ENCODE measurements at places on chromosomes 16 and 17. TPM values are rescaled to one million over a fixed set of nuclear protein-coding genes. Genes with fewer than 3 reads are reported as not detected.

PMFBP1 gene
- 0.42 TPM for total RNA-seq

P3H4 gene
- total RNA-seq, result 12.0 TPM

- DNase-seq, result no peak
These were observed 4.9 kb downstream of the ASGR2 start for GRCh38 chr17:7109461-7110322.

DNA sequence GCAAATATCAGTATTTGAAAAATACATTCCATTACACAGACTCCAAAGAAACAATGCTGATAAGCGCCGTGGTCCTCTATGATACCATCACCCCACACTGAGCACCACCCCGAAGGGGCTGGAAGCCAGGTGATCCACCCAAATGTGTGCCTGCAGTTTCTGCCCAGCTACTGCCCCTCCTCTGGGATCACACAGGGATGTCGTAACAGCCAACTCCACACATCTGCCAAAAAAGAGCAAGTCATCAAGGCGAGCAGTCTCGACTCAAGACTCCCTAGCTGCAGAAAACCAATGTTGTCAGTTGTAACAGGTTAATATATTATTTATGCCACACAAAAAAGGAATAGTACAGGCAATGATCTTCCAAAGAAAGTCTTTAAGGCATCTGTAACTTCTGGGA is 21.0 kb downstream of the CYB5D2 start:
- peak; percentile 34 for DNase-seq

DNA sequence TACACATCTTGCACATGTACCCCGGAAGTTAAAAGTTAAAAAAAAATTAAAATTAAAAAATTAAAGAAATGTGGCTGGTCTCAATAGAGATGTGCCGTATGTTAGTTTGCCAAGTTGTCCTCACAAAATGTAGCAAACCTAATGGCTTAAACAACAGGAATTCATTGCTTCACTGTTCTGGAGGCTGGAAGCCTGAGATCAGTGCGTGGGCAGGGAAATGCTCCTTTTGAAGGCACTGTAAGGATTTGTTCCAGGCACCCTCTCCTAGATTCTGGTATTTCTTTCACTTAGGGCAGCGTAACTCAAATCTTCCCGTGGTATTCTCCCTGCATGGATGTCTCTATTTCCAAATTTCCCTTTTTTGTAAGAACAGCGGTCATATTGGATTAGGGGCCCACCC is 32.7 kb upstream of the MON1B start:
- DNase-seq, result peak; percentile 28

GRCh38 chr16:58367252-58367651 is 25.0 kb upstream of the GINS3 start:
- no peak for DNase-seq

GRCh38 chr16:54426553-54426849 is 139.9 kb upstream of the IRX3 start:
- DNase-seq, result no peak

DNA sequence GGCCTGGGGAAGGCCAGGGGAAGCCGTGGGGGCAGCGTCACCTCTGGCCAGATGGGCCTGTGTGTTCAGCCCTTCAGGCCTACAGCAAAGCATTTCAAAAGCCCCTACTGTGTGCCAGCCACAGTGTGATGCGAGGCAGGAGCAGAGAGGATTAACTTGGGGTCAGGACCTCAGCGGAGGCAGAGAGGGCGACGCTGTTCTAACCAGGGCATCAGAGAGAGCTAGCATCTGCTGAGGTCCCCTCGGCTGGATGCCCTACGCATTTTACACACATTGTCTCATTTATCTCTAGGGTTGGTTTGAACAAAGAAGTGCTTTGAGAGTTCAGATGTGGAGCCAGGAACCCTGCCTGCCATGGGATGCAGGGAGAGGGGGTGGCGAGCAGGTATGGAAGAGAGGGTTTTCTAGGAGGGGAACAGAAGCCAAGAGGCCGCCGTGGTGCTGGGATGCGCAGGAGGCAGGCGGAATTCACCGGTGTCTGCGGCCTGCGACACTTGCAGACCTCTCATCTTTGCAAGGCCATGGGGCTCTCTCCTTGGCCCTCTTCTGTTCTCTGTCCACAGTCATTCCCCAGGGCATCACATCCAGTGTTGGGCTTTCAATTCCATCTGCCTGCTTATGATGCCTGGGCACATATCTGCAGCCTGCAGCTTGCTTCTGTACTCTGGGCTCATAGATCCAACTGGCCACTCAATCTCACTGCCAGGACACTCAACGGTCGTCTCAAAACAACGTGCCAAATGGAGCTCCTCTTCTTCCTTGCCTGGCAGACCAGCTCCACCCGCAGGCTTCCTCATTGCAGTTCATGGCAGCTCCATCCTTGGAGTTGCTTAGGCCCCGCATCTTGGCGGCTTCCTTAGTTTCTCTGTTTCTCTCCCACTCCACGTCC is 8.1 kb upstream of the NKD1 start:
- no peak for DNase-seq

DNA sequence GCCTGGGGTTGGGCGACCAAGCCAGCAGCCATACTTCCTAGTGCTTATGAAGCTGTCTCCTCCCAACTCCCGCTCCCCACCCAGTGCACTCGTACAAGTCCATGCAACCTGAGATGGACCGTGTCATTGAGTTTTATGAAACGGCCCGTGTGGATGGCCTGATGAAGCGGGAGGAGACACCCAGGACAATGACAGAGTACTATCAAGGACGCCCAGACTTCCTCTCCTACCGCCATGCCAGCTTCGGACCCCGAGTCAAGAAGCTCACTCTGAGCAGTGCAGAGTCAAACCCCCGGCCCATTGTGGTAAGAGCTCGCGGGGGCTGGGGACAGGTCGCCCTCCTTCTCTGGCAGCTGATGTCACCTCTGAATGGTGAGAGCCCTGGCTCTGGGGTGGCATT is 11.0 kb upstream of the KATNB1 start:
- DNase-seq, result no peak

DNA sequence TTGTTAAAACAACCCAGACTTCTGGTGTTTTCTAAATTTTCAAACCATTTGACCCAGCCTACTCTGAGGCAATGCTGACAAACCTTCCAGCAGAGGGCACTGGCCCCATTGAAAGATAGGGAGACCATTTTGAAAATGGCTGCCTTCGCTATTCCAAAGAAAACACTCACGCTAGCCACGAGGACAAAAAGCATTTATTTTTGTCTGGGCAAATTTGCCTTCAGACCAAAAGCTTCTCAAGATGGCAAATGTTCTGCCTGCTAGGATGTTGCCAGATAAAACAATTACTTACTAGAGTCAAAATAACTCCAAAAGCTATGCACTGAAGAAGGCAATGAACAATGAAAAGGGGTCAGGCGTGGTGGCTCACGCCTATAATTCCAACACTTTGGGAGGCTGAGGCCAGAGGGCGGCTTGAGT is 296.7 kb upstream of the IRX5 start:
- peak; percentile 62 for DNase-seq

DNA sequence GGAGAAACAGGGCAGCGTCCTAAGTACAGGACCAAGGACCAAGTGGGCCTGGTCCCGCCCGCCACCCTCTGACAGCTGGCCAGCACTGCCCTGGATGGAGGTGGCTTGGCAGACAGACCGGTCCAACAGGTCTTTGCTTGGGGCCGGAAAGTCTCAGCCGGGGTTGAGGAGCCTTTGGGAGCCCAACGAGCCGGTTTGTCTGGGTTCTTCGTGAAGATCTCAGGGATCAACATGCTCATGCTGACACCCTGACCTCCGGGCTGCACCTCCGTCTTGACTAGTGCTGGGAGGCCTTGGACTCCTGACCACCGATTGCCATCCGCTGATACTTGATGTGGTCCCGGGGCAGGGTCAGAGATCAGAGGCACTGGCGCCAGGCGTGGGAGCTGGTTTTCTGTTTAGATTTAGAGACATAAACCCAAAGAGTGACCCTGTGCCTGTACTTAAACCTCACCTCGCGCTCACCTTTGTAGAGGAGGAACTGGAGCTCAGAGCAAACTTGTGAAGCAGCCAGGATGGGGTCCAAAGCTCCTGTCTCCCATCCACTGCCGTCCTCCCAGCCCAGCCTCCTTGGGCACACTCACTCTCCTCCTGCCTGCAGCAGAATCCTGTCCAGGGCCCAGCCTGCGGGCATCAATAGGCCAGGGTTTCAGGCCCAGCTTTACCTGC is 92.1 kb upstream of the GSE1 start:
- DNase-seq, result no peak

DNA sequence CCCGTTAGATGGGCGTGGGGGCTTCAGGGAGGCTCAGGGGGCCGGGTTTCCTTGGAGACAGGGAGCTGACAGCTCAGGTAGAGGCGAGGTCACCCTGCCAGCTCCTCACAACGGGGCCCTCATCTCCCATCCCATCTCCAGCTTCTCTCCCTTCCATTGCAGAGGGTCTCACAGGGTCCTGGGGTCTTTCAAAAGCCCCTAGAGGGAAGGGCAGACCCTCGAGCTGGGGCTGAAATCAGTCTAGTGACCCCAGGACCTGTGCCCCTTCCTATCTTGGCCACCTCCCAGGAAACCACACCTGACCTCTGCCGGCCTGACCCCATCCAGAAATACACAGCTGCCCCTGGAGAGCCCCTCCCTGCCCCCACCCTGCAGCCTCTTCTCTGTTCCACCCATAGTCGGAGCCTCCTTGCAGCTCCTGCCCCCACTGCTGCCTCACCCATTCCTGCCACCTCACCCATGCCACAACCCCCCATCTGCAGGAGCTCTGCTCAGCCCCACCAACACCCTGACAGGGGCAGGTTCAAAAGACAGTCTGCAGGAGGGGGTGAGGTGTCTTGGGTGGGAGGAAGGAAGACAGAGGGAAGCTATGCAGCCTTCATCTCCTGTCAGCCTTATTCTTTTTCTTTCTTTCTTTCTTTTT is 23.4 kb downstream of the PIK3R5 start:
- DNase-seq, result no peak

GRCh38 chr17:61389670-61390478 is 9.8 kb upstream of the TBX2 start:
- peak; percentile 13 for DNase-seq

GRCh38 chr16:83967838-83968305 is at the start of gene NECAB2:
NECAB2 (plus strand) TSS chr16:83968244; CDS start chr16:83968649, 405 bp downstream.
- peak; percentile 70 for DNase-seq

Data from left cardiac atrium (tissue), 4 donors.